ENCODE measurements at places on chromosomes 5 and 9.
A peak's percentile ranks its signal among the peaks of the same experiment; 100 is the strongest.

- no peak for DNase-seq
Observed at GRCh38 chr5:170365831-170366230, 23.3 kb downstream of the KCNMB1 start.

DNA sequence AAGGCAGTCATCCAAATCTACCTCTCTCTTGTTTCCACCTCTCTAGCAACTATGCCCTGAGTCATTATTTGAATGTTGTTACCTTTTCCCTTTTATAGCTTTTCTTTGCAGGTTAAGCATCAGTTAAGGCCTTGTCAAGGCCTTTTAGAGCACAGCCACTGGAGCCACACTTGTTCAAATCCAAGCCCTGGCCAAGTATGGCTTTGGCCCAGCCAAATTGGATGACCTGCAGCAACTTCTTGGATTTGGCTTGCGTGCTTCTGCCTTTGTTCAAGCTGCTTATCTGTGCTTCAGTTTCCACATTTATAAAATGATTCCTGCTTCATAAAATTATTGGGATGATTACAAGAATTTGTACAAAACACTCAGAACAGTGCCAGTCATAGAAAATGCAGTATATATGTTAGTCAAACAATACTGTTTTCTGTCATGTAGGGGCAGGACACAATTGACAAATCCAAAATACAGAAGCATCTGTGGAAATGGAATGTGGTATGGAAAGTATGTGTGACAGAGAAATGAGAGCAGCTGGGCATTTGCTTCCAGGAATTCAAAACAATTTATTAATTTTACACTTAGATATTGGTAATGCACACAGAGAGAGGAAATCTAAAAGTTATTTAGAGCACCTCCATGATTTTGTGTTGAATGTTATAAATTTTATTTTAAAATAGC, 17.9 kb upstream of the RLN1 start:
- DNase-seq: no peak

GRCh38 chr5:139402561-139403158, 1.2 kb downstream of the SPATA24 start:
- DNase-seq: no peak

DNA sequence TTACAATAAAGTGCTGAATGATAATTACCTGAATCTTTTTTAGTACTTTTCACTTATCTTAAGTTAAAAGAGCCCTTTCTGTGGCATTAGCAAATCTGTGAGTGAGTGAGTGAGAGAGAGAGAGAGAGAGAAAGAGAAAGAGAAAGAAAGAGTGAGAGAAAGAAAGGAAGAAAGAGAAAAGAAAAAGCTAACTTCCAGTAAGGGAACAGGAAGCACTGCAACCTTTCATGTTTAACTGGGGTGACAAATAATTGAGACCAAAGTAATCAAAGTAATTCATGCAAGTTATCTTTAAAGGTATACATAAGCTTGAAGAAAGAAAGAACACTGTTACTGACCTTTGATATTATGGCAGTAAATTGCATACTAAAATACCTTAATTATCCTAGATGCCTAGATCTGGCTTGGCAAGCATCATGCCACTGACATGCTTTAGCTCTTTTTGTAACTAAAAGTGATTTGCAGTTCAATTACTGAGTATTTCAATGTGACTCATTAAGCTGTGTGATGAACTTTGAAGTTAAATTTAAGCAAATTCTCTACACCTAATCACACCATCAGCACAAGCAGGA, 21.7 kb downstream of the FEM1C start:
- no peak for DNase-seq

DNA sequence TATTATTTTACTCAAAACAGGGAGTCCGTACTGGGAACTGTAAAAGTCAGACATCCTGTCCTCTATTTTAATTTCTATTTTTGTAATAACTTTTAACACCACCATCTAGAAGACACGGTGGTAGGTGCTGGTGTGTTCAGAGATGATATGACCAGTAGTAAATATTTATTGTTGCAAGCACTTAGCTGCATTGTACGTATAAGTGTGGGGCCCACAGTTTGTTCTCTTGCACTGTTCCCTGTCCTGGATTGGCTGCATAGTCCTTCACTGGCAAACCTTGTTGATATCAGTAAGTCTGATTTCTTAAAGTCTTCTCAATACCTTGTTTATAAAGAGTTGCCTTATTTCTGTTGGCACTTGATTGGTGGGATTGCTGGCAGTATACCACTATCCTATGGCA, 24.6 kb upstream of the IL9 start:
- no peak for DNase-seq

DNA sequence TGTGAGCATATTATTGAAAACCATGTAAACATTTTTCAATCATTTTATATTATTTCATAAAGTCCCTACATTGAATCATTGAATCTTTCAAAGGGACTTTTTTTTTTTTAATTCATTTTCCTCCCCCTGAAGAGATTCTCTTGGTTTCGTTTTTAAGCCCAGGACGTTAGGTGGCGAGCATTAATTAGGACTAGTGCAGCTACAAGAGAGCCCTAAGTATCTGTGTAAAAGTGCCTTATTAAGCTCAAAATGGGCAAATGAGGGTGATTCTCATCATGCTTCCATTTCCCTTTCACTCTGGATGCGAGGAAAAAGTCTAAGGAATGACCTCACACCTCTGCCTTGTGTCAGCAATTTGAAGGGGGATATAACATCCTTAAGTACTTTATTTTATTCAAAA, 517.9 kb upstream of the ITGA1 start:
- peak; percentile 73 for DNase-seq

- no peak for DNase-seq
Observed at GRCh38 chr9:115362101-115362500, 244.1 kb upstream of the TNC start.

GRCh38 chr9:38256461-38256860, 136.0 kb upstream of the ALDH1B1 start:
- DNase-seq: no peak

DNA sequence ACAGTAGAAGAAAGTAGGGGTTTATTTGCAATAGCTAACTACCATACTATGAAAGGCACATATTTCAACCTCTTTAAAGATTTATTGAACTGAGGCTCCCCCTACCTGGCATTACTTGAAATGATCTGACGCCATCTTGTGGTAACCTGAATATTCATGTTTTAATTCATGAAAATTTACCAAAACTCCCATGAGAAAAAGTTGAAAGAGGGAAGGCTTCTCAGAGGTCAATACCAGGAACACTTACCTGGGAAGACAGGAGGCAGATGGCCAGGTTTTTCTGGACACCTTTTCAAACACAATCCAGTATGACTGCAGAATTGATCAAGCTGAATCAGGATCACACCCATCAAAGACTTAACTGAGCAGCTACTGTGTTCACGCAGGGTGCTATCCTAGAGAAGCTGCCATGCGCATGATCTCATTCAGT, 9.4 kb downstream of the PRELID2 start:
- peak; percentile 67 for DNase-seq

- DNase-seq: no peak
Observed at GRCh38 chr5:53130266-53130665, 20.7 kb upstream of the MOCS2 start.

DNA sequence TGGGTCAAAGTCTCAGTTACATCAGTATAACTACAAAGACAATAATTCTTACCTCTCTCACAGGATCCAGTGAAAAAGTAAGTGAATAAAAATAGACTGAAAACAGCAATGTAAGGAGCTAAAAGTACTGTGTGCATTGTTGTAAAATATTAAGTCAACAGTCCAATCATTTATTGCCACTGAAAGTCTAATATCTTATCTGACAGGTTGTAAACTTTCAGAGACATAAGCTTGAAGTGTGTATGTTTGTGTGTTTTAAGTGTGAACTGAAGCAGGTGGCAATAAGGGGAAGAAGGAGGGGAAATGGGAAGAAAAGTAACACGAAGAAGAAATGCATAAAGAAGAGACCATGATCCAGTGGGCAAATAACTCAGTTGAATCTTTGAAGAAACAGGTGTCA, 229.7 kb upstream of the TAS2R1 start:
- no peak for DNase-seq

GRCh38 chr5:116004248-116004647, 28.0 kb upstream of the ARL14EPL start:
- DNase-seq: no peak

- DNase-seq: no peak
Observed at GRCh38 chr5:121630402-121630801, 221.3 kb upstream of the FTMT start.

DNA sequence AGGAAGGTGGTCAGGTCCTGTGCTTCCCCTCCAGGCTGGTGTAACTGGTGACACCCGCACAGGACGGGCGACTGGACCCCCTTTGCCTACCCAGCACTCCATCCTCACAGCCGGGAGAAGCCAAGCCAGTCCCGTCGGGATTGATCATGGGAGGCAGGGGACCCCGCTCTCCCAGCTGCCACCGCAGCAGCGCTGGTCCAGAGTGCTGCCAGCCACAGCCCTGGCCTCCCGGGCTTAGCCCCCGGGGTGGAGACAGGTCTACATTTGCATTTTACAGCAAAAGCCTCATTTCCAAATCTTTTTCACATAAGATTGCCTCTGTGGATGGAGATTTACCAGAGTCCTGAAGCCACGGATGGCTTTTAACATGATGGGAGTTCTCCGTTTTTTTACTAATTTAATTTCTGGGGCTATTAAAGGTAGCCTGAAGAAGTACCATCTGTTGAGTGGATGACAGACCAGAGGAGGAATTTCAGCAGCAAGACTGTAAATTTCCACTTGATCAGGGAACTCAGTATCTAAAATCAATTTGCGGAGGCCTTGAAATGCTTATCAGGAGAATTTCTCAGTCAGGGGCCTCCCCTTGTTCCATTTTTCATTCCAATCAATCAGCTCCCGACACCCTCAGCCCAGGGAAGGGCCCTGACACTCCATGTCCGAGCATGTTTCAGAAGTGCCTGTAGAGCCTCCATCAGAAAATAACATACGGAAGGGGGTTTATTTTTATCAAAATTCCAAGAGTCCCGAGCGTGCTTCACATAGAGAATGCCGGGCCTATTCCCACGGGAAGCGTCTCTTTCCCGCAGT, 80.6 kb downstream of the OLFM1 start:
- no peak for DNase-seq

DNA sequence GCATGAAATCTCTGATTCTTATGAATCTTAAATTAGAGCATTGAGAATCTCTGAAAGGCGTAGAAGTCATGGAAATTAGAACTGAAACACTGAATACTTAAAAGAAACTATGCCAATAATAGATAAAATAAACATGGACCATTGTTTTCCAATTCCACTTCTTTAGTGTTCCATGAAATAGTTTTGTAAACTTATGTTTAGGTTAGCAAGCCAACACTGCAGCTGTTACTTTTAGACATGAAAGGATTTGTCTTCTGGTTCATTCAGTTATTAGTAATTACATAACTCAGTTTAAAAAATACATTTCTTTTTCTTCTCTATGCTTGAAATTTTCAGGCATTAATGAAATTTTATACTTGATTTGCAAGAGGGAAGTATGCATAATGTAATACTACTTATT, 733.4 kb upstream of the NUDT12 start:
- no peak for DNase-seq

GRCh38 chr9:78919701-78920100, 622.8 kb downstream of the PSAT1 start:
- no peak for DNase-seq

GRCh38 chr9:17832812-17833211, 253.9 kb downstream of the SH3GL2 start:
- DNase-seq: no peak

GRCh38 chr5:67677422-67677970, 480.9 kb upstream of the CD180 start:
- DNase-seq: no peak

GRCh38 chr9:114588651-114589526, 1.3 kb downstream of the ATP6V1G1 start:
- no peak for DNase-seq

GRCh38 chr5:143204474-143205246, 198.8 kb downstream of the NR3C1 start:
- DNase-seq: no peak

DNA sequence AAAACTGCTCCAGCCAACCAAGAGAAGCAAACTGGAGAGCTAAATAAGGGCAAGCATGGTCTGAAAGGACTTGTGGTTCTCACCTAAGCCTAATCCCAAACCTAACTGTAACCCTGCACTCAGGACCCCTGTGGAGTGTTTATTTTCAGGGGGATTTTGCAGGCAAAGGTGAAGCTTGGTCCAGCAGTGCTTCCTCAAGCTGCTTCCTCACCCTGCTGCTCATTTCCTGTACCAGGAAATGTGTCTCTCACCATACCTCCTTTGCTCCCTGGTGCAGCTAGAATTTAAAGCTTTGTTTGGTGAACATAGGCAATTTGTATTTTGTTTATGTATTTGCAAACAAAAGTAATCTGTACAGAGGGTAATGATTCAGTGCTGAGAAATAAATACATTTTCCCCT, 50.2 kb downstream of the CARTPT start:
- no peak for DNase-seq

All from COR-L47 (cell line).